ENCODE measurements at places on chromosomes 2 and 18. TPM values are rescaled to one million over a fixed set of nuclear protein-coding genes. Genes with fewer than 3 reads are reported as not detected.

PAX8 gene
- total RNA-seq: 1.2 TPM

- no peaks in the 10 kb centered on the region for H3K4me1 ChIP-seq
- no peaks in the 10 kb centered on the region for H3K27me3 ChIP-seq
- H3K36me3 ChIP-seq: no peaks in the 10 kb centered on the region
- H3K27ac ChIP-seq: no peak overlapping the region
- no peak overlapping the region for H3K4me3 ChIP-seq
- no peak for DNase-seq
Observed at GRCh38 chr2:26519396-26520147, 41.6 kb upstream of the OTOF start.

DNA sequence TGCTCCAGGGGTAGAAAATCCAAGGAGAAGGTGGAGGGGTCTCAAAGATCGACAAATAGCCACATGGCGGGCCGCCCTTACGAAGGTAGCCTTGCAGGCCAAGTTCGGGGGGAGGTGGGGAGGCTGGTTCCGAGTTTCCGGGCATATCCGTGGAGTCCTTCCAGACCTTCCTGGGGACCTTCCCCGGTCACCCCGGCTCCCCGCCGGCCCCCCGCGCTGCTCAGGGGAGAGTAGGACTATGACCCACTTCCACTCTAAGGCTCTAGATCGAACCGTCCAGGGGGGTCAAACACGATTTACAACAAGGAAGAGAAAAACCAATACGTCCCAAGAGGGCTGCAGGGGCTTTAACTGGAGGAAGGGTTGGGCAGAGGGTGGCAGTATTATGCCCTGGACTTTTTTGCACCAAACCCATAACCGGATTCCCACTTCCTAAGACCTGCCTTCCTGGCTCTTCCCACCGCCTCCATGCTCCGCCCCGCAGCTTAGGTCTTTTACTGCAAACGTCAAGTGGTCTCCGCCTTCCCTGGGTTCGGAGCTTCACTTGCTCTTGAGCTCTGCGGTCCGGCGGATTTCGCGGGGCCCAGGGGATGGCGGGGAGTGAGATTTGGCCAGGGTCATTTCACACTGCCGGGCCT lies 779 bp upstream of the LYPD6 start:
- no peaks in the 10 kb centered on the region for H3K4me1 ChIP-seq
- no peaks in the 10 kb centered on the region for H3K36me3 ChIP-seq
- H3K4me3 ChIP-seq: peak overlapping the region; percentile 56
- DNase-seq: peak; percentile 59

- no peaks in the 10 kb centered on the region for H3K27me3 ChIP-seq
- no peak overlapping the region for H3K27ac ChIP-seq
- no peak overlapping the region for H3K4me3 ChIP-seq
- no peaks in the 10 kb centered on the region for H3K36me3 ChIP-seq
Observed at GRCh38 chr2:157857881-157858280, 18.2 kb downstream of the ACVR1 start.

THSD7B gene
- total RNA-seq: 0.08 TPM

DNA sequence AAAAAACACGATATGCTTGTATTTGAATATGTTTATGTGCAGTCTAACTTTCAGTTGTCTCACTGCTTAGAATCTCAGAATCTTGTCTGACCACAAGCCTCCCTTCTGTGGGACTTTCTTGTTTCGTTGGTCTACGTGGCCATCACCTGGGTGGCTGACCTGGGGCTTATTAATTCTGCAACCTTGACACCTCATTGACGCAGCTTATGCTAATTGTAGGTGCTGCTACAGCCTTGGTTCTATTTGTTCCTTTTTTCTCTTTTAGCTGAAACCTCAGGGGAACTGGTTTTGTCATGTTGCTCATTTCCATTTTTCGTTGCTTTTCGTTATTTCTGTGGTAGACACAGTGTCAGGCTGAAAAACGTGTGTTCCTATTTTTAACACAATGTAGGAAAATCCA lies 273.7 kb downstream of the SLC4A3 start:
- H3K4me1 ChIP-seq: no peaks in the 10 kb centered on the region
- H3K27ac ChIP-seq: no peak overlapping the region
- H3K36me3 ChIP-seq: no peaks in the 10 kb centered on the region
- no peak for DNase-seq
- H3K4me3 ChIP-seq: no peak overlapping the region

C1QL2 gene
- total RNA-seq: not detected

ITGA6 gene
- total RNA-seq: 31.2 TPM

DNA sequence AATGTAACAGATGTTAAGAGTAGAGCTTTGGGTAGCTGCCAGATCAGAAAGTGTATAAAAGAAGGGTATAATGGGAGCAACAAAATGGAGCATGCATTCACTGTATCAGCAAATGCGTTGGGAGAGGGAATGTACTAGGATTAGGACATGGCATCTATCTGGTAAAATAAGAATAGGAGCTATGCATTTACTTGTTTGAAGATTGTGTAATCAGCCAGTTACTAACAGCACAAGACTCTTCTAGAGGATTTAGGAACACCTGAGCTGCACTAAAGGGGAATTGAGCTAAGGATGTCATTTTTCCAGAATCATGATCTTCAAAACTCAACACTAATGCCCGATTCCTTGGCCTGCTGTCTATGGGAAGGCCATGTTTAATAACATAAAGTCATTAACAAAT lies 394.2 kb upstream of the TNP1 start:
- H3K27me3 ChIP-seq: no peaks in the 10 kb centered on the region
- H3K36me3 ChIP-seq: no peaks in the 10 kb centered on the region
- peaks cover 8% of the 10 kb centered on the region for H3K4me1 ChIP-seq
- DNase-seq: no peak
- H3K27ac ChIP-seq: no peak overlapping the region
- H3K4me3 ChIP-seq: no peak overlapping the region

DNA sequence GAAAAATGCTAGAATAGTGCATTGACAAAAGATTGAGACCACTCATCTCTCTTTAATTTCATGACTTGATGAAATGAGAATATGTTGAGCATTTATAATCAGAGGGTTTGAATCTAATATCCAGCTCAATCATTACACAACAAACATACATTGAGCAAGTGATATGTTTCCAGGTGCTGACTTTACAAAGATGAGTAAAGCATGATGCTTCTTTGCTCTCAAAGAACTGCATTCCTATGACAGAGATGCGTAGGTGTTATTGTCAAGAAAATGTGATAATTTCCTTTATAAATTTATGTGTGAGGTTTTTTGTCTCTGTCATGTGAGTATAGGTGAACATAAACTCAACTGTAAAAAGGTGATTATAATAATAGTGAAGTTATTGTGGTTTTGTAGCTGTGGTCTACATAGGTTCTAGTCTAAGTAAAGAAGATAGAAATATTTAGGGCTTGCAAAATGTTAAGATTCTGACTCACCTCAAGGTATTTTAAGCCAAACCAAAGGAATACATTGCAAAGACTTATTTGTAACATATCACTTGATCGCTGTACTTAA lies 389.8 kb downstream of the GALNT13 start:
- H3K4me1 ChIP-seq: no peaks in the 10 kb centered on the region
- no peak overlapping the region for H3K4me3 ChIP-seq
- H3K27ac ChIP-seq: no peak overlapping the region

GRCh38 chr2:95392730-95393455 lies 9.6 kb upstream of the FAHD2A start:
- H3K4me1 ChIP-seq: no peaks in the 10 kb centered on the region
- no peak for DNase-seq
- H3K27me3 ChIP-seq: no peaks in the 10 kb centered on the region
- no peak overlapping the region for H3K4me3 ChIP-seq
- H3K36me3 ChIP-seq: no peaks in the 10 kb centered on the region
- H3K27ac ChIP-seq: no peak overlapping the region

ALK gene
- 0.16 TPM for total RNA-seq

DNA sequence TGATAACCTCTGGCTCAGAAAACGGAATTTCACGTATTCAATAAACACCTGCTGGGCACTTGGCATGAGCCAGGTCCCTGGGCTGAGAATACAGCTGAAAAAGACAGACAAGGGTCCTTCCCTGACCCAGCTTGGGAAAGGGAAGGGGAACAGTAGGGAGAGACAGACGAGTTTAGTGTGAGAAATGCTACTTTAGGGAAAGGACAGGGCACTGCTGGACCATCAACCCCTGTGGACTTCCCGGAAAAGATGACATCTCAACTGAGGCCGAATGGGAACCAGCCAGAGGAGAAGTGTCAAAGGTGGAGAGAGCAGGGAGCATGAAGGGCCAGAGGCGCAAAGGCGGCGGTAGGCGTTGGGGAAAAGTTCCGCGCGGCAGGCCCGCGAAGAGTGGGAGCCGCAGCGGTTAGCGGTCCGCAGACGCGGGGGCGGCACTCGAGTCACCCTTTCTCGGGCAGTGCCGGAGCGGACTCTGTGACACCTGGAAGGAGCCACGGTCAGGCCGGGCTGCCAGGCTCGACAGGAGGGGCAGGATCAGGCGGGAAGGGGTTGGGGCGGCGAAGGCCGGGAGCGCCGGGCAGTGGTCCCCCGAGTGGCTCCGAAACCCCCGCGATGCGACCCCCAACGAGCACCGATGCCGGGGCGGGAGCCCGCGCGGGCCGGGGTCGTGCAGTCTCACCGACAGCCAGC lies 519 bp downstream of the TEX261 start:
- peak overlapping the region; percentile 93 for H3K27ac ChIP-seq
- peak overlapping the region; percentile 99 for H3K4me3 ChIP-seq
- H3K27me3 ChIP-seq: no peaks in the 10 kb centered on the region
- H3K4me1 ChIP-seq: no peaks in the 10 kb centered on the region
- peaks cover 28% of the 10 kb centered on the region for H3K36me3 ChIP-seq

DNA sequence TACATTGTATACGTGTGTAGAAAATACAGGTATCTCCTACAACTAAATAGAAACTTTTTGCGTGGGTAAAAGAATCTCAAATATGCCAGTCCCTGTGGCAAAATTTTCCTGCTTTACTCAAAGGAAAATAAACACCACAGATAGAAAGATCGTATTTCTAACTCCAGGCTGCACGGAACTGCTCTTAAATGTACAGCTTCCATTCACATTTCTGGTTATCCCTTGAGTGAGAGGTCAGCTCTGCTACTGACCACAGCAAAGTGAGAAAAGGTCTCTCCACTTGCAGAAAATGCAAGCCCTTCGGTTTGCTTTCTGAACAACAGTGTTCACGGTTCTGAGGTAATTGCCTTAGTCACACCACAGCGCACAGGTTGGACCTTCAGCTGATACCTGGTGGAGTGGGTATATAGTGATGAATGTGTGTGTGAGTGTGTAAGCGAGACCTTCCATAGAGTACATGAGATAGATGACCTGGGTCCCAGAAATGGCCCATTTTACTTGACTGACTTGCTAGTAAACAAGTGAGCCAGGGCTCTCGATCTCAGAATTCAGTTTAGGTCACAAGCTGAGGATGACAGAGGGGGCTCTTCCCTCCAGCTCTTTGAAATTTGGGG lies 52.1 kb downstream of the ALPK2 start:
- DNase-seq: no peak
- no peaks in the 10 kb centered on the region for H3K27me3 ChIP-seq
- peak overlapping the region; percentile 82 for H3K27ac ChIP-seq
- no peak overlapping the region for H3K4me3 ChIP-seq

DNA sequence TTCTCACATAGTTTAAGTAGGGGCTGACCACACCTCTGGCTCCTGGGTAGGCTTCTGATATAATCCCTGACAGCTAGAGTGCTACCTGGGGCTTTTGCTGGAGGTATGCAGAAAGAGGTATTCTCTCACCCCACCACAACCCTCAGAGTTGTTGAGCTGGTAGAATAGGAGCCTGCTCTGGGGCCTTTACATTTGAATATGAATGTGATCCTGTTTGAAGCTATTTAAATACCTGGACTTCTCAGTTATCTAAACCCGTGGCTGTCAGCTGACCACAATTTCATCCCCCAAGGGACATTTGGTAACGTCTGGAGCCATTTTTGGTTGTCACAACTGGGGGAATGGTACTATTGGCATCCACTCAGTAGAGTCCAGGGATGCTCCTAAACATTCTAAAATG lies 669.1 kb downstream of the SATB2 start:
- H3K4me3 ChIP-seq: no peak overlapping the region
- H3K4me1 ChIP-seq: no peaks in the 10 kb centered on the region
- no peaks in the 10 kb centered on the region for H3K36me3 ChIP-seq
- H3K27ac ChIP-seq: no peak overlapping the region
- no peaks in the 10 kb centered on the region for H3K27me3 ChIP-seq

DNA sequence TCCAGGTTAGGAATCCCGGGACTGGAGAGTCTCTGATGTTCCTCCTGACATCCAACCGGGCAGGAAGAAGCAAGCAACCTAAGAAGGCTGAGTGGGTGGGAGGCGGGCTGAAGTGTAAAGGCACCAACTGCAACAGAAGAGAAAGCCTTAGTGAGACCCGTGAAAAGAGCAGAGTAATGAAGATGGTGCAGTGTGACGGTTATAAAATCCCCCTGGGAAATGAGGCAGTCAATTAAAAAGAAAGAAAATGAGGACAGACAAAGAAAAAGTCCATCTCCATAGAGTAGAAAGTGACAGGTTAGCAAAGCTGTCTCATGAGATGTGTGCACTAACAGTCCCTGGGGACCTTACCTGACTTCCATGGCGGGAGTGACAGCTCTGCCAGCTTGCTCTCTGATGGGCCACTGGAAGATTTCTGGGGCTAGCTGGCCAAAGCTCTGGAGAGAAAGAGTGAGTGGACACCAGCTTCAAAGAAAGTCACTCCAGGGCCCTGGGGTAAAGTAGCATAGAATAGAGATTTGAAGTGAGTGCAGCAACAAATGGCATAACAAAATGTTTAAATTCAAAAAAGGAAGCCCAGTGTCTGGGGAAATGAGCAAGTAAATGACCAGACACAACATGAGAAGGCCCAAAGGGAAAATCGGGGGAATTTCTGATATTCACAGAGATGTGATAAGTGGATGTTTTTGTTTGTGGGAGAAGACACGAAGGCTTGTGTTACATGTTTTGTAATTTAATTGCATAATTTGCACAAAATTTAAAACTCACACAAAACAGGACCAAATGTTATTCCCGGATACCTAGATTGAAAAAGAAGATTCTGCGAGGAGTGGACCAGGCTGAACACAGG lies 44.1 kb upstream of the IGFBP2 start:
- H3K4me1 ChIP-seq: no peaks in the 10 kb centered on the region
- no peak for DNase-seq
- no peak overlapping the region for H3K4me3 ChIP-seq
- no peaks in the 10 kb centered on the region for H3K36me3 ChIP-seq
- H3K27ac ChIP-seq: no peak overlapping the region

STAT4 gene
- total RNA-seq: 27.3 TPM

DSC2 gene
- 19.3 TPM for total RNA-seq

DNA sequence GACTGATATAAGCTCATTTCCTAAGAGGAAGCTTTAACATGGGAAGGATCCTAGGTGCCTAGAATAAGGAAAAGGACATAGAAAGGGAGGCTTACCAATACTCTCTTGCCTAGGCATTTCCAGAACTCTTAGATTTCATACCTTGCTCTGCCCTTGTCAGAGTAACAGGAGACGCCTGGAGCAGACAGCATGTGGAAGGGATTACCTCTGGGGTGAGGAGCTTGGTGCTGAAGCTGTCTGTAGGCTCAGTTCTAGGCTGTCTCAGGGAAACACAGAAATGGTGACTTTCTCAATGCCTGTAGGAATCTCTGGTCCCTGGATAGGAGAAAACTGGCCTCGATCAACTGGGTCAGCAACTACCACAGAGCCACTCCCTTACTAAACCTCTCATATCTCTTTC lies 150.0 kb downstream of the SLC4A3 start:
- DNase-seq: no peak
- H3K36me3 ChIP-seq: no peaks in the 10 kb centered on the region
- H3K4me3 ChIP-seq: no peak overlapping the region

- H3K4me3 ChIP-seq: no peak overlapping the region
- DNase-seq: no peak
- H3K27ac ChIP-seq: no peak overlapping the region
- H3K4me1 ChIP-seq: no peaks in the 10 kb centered on the region
Observed at GRCh38 chr2:5094192-5094591, 598.0 kb upstream of the SOX11 start.

CLEC4F gene
- not detected for total RNA-seq

OTOF gene
- 0.33 TPM for total RNA-seq

Measured in right atrium auricular region (tissue), 2 donors.